ENCODE measurements at places on chromosomes 7 and 10.

DNA sequence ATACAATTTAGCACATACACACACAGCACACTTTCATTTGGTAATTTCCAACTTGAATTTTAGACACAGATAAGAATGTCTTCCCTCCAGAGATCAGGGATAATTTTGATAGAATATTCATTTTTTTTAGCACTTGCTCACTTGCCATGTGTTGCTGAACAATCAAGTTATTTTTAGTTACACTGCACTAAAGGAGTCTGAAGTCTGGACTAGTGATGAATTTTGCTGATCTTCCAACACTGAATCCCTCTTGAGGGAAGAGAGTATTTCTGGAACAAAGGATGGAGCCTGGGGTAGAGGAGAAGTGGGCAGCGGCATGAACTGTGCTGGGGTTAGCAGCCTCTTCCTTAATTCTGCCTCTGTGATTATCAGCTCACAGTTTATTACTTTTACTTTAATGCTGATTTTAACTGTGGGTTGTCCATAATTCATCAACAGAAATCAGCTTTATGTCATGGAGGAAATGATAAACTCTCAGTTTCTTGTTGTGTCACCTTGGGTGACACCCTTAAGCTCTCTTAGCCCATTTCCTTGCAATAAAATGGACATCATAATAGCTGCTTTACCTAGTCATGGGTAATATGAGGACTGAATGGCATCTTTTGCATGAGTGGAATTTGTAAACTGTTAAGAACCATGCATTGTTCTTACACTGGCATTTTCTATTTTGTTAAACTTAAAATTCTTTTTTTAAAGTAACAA, 32.1 kb downstream of the SGPL1 start:
- H3K36me3 ChIP-seq, result no peaks in the 10 kb centered on the region
- DNase-seq, result no peak
- H3K27me3 ChIP-seq, result no peaks in the 10 kb centered on the region
- no peak overlapping the region for H3K27ac ChIP-seq

DNA sequence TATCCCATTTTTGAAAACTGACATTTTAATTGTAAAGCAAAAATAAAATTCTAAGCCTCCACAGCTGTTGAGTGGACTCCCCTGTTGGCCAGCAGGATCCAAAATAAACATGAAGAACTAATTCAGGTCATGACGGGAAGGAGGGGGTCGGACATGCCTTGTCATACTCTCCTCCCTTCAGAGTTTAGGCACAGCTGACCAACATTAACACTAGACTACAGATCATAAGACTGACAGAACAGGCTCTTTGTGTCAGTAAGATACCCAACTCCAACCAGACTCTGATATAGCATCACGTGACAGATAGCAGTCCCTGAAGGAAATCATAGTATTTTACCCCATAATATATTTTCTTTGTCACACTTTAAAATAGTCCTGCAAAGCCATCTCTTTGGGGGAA, 20.9 kb upstream of the ZNF12 start:
- peaks cover 4% of the 10 kb centered on the region for H3K27me3 ChIP-seq
- no peaks in the 10 kb centered on the region for H3K4me1 ChIP-seq
- DNase-seq, result no peak
- H3K36me3 ChIP-seq, result peaks cover 20% of the 10 kb centered on the region
- H3K4me3 ChIP-seq, result no peak overlapping the region

- H3K27me3 ChIP-seq, result no peaks in the 10 kb centered on the region
- H3K4me1 ChIP-seq, result no peaks in the 10 kb centered on the region
- H3K27ac ChIP-seq, result no peak overlapping the region
- no peak overlapping the region for H3K4me3 ChIP-seq
- H3K36me3 ChIP-seq, result no peaks in the 10 kb centered on the region
These were observed 51.6 kb downstream of the PTPRZ1 start for GRCh38 chr7:121924269-121925186.

GRCh38 chr7:234051-234707, 41.8 kb downstream of the FAM20C start:
- H3K4me1 ChIP-seq, result no peaks in the 10 kb centered on the region
- no peak for DNase-seq
- H3K27ac ChIP-seq, result no peak overlapping the region
- H3K27me3 ChIP-seq, result peaks cover 33% of the 10 kb centered on the region

- H3K27ac ChIP-seq, result no peak overlapping the region
- H3K4me1 ChIP-seq, result peaks cover 19% of the 10 kb centered on the region
- H3K27me3 ChIP-seq, result no peaks in the 10 kb centered on the region
These were observed 5.2 kb upstream of the APBB1IP start for GRCh38 chr10:26432938-26433337.

GRCh38 chr10:114868870-114869519, 47.4 kb downstream of the FHIP2A start:
- DNase-seq, result no peak
- H3K4me1 ChIP-seq, result no peaks in the 10 kb centered on the region
- H3K36me3 ChIP-seq, result no peaks in the 10 kb centered on the region
- H3K4me3 ChIP-seq, result no peak overlapping the region
- H3K27ac ChIP-seq, result no peak overlapping the region
- H3K27me3 ChIP-seq, result no peaks in the 10 kb centered on the region

DNA sequence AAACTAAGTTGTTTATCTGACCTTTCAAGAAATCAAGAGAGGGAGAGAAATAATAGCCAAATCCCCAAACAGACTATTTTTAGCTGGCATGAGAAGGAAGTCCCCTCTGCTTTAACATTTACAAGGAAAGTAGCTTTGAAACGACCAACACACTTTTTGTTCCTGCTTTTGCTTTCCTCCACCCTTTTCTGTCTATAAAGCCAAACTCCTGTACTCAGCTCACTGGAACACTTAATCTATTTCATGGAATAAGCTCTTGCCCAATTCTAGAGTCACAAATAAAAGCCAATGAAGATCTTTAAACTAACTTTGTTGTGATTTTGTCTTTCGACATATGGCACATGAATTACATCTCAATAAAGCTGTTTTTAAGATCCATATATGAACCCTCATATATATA, 86.8 kb upstream of the CCDC71L start:
- H3K4me3 ChIP-seq, result no peak overlapping the region
- H3K4me1 ChIP-seq, result peaks cover 9% of the 10 kb centered on the region
- no peak overlapping the region for H3K27ac ChIP-seq
- H3K36me3 ChIP-seq, result no peaks in the 10 kb centered on the region
- H3K27me3 ChIP-seq, result no peaks in the 10 kb centered on the region

- no peaks in the 10 kb centered on the region for H3K4me1 ChIP-seq
- no peak overlapping the region for H3K4me3 ChIP-seq
- no peak for DNase-seq
- no peaks in the 10 kb centered on the region for H3K36me3 ChIP-seq
- no peak overlapping the region for H3K27ac ChIP-seq
These were observed 39.5 kb upstream of the TECTB start for GRCh38 chr10:112243713-112244112.
